Hematopoietic multipotent progenitor cell treated with erythropoietin and hydrocortisone succinate and interleukin-3 and kit ligand, for 4 days (in vitro differentiated cells): ENCODE measurements at places on chromosomes 2 and 18.

DNA sequence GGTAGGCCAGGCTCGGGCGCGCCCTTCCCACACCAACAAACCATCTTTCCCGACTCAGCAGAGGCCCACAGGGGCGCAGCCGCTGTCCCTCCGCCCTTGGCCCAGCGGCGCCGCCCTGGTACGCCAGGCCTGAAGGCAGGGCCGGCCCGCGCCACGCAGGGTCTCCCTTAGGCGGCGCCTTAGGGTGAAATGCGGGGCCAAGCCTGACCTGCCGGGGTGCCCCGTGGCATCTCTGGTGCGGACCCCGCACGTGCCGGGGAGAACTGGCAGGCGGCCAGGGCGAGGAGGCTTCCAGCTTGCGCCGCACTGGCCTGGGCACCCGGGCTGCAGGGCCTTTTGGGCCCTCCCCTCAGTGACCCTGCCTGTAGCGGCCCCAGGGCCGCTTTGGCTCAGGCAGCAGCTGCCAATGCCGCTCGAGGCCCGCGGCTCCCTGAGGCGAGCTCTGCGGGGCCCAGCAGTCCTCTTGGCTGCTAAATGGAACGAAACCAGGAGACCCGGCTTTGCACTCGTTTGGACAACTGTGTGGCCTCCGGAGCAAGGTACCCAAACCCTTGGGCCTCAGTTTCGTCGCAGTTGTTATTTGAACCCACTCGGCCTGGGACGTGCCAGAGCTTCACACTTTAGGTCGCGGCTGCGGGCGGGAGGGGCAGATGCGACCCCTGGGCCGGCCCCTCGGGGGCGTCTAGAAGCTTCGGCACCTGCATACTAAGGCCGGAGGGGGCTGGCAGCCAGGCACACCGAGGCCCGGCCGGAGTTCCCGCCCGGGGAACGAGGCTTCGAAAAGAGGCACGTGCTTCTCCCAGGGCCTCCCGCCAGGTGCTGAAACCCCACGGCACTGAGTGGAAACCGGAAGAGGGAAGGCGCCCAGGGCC is 8.5 kb downstream of the OTX1 start:
- DNase-seq = peak; percentile 37

GRCh38 chr2:188068093-188068492 is 223.6 kb upstream of the GULP1 start:
- no peak for DNase-seq

DNA sequence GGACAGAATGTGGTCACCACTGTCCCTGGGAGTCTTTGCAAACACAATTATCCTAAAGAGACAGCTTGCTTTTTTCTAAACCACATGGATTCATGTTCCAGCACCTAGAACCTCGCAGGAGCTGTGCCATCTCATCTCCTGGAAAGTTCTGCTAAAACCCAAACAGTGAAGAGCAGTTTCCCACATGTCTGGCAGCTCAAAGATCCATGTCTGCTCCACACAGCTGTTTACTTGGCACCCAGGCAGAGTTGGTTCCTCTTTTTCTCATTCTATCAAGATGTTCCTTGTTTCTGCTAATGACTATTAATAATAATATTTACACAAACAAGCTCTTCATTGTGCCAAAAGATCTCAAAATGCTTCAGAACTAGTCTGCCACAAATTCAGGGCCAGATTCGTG is 30.1 kb upstream of the PID1 start:
- DNase-seq = no peak

DNA sequence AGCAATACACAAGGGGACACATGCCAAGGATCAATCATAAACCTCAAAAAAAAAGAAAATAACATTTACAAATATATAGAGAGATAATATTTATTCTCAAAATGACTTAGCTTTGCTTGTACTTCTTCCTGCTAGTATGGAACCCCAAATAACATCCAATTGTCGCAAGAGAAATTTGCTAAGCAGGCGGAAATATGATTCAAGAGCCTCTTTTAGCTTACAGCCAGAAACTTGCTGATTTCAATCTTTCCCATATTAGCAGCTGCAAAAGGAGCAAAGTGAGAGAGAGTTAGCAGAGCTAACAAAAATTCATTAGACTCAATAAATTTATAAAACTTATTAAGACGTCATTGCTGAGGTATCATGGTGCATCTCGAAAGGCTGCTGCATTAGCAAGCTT is 294.9 kb downstream of the FSIP2 start:
- DNase-seq = no peak

- DNase-seq = no peak
These were observed 104.9 kb downstream of the SPTBN1 start for GRCh38 chr2:54561010-54561409.

DNA sequence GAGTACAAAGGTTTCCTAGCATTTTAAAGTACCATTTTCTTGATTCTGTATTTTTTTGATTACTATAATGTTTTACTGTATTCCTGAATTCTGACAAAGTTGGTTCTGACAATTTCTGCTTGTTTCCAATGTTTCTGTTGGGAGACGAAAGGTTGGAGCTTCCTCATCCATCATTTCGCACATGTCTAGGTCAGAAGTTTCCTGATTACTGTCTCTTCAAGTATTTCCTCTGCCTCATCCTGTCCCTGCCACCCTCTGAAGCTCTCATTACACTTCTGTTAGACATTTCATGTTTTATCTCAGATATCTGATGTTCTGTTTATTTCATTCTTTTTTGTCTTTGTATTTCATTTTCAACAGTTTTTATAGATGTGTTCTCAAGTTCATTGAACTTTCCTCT is 895.8 kb downstream of the TSN start:
- DNase-seq = no peak

- no peak for DNase-seq
These were observed 81.8 kb downstream of the RIF1 start for GRCh38 chr2:151491496-151491895.

DNA sequence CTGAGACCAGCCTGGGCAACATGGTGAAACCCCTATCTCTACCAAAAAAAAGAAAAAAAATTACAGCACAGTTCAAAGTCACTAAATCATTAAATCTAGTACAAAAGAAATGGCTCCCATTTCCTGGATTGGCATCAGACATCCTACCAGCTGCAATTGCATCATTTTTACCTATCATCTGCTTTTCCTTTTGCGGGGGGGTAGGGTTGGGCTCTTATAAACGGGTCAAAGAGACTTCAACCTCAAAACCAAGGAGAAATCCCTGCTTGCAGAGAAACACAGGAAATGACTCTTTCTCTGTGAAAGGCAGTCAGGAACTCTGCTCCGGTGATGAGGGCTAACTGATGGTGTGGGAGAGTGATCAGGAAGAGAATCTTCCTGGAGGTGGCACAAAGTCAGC is 45.3 kb upstream of the RFX8 start:
- DNase-seq = no peak

DNA sequence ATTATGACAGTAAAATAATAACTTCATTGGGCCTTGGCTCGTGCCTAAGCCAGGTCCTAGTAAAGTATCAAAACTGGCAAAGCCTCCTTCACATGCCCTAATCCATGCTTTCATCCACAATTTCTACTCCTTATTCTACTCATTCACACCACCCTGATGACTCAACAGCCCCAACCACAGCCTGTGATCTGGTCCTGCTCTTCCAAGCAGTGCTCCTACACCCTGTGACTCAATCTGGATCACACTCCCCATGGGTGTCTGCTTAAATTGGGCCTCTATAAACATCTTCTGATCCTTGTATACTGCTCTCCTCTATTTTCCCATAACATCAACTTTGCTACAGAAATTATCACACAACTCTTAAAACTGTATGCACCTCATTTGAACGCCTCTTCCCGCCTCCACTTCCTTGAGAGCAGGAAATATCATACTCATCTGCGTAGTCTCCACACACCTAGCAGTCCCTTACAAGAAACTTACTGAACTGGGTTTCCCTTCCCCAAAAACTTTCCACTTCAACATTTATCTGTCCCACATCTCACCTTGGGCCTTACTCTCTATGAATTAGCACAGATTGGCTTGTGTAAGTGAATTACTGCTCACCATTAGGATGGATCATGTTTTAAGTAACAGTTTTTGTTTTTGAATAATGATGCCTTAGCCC is 15.9 kb downstream of the GTF3C3 start:
- DNase-seq = no peak

DNA sequence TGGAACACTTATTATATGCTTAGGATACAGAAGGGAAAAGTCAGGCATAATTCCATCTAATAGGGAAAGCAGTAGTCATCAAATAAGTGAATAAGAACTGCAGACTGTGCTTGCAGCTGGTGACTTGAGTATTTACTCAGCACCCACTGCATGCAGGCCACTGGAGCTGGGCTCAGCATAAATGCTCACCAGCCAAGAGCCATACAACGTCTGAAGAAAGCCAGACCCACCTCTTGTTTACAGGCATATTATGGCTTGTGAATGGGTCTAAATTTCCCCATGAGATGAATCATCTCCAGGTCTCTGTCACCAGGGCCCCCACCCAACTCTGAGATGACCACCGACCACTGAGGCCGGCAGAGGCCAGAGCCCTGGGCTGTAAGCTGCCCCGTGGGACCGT is 123.8 kb upstream of the PKDCC start:
- DNase-seq = no peak

DNA sequence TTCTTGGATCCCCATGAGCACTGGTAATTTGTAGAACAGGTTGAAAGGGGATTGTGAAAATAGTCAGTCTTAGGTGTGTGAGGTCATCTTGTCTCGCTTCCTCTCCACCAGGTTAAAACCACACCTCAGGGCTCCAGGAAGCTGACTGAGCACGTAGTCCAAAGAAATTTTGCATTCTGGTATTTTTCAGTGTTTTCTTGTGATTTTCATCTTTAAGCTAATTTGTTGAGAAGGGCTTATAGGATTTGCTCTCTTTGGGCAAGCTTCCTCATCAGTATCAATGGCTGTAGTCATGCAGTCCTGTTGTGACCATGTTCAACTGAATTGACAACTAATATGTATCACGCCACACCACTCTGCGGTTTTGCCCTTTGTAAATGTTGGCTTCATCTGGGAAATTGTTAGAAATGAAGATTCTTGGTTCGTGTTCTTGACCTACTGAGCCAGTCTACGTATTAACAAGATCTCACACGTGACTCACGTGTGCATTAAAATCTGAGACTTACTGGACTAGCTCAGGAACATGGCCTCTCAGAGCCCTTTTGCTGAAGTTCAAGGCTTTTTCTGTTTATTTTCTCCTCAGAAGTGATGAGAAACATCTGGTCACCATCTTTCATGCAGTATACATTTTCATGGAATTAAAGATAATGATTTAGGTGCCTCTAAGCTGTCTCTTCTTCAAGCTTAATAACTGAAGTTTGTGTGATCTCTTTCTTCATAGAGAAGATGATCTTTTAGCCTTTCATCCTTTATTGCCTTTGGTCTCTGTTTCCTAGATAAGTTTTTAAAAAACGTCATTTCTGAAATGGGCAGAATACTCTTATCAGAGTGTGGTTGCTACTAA is 32.8 kb downstream of the FMNL2 start:
- no peak for DNase-seq

DNA sequence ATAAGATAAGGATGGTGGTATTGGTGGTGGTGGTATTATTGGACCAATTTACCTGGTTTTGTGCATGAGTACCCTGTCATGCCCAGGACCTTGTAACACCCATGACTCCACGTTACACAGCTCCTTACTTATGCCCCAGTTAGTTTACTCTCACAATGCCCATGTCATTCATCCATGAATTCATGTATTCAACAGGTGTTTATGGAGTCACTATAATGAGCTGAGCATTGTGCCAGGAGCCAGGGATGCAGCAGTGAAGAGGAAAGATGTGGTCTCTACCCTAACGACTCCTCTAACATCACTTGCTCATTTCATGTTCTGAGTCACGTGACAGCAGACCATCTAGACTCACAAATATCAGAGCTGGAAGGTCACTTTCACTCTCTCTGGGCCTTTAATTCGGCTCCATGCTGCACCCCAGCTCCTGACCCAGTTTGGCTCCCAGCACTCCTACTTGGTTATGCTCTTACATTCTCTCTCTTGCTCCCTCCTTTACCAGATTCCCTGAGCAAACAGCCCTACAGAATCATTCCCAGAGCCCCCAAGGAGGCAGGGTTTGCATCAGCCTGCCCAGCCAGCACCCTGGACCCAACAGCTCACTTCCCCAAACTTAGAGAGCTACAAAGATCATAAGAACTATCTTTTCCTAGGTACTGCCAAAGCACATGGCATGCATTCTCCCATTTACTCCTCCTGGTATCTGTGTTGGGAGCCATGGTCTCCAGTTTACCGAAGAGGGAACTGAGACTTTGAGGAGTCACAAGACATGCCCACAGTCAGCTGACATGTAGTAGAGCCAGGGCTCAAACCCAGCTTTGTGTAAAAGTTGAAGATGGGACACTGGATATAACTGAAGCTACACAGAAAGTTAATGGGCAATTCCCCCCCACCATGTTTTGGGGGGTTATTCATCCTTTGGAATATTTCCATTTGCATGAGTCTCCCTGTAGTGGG is 449.9 kb downstream of the LRATD1 start:
- no peak for DNase-seq

DNA sequence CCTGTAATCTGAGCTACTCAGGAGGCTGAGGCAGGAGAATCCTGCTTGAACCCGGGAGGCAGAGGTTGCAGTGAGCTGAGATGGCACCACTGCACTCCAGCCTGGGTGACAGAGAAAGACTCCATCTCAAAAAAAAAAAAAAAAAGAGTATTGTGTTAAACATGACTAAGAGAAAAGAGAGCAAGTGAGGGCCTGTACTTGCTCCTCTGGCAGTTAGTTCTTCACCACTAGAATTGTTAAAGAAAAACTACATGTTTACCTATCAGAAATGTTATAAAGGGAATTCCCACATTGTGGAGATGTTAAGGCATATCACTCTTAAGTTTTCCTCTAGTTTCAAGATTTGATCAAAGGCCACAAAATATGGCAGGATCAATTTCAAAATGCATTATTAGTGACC is 75.4 kb upstream of the LRATD1 start:
- DNase-seq = no peak

- DNase-seq = no peak
These were observed 63.1 kb downstream of the METTL4 start for GRCh38 chr18:2508155-2508554.

- DNase-seq = peak; percentile 1
These were observed 302.0 kb downstream of the NCKAP5 start for GRCh38 chr2:133266041-133266925.

GRCh38 chr2:196406-196805 is 67.4 kb downstream of the SH3YL1 start:
- no peak for DNase-seq

DNA sequence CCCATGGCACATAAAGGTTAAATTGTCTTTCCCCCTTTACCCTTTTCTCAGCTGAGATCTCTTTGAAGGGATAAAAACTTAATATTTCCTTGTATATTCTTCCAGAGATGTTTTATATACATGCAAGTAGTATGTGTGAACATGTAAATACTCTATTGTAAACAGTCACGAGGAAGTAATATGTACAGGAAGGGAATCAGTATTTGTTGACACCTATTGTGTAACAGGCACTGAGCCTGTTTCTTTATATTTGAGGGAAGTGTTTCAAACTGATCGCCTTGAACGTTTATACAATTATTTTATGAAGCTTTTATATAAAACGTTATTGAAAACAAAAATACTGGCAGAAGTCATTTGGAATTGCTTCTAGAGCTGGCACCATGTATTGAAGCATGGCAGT is 13.2 kb downstream of the RALBP1 start:
- peak; percentile 36 for DNase-seq
